ENCODE measurements at places on chromosomes 7 and 10.

DNA sequence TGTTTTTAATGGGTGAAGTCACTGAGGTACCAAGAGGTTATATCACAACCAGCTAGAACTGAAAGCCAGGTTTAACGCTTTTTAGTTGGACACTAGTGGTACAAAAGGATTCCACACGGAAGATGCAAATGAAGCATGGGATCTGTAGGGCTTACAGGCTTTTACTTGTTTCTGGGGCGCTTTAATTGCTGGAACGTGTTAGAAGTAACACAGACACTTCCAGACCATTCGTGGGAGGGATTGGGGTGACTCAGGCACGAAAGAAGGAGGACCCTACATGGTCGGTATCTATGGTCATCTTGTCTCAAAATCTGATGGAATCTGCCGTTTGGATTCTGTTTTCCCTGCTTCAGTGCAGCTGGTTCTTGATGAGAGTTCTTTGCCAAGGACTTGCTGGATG lies 1.0 kb downstream of the YKT6 start:
- DNase-seq = no peak

DNA sequence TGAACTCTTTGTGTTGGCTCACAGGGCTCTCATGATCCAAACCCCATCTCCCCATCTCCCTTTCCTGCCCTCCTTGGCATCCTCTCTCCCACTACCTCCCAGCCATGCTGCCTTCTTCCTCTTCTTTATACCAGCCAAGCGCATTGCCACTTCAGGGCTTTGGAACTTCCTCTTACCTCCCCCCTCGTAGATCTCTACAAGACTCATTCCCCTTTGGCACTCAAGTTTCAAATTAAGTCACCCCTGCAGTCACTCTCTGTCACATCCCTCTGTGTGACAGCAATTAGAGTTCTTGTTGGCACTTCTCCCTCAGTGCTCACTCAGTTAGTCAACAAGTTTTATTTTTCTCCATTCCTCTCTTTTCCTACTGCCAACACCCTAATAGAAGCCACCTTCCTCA lies 20.8 kb upstream of the NRP1 start:
- DNase-seq = no peak

DNA sequence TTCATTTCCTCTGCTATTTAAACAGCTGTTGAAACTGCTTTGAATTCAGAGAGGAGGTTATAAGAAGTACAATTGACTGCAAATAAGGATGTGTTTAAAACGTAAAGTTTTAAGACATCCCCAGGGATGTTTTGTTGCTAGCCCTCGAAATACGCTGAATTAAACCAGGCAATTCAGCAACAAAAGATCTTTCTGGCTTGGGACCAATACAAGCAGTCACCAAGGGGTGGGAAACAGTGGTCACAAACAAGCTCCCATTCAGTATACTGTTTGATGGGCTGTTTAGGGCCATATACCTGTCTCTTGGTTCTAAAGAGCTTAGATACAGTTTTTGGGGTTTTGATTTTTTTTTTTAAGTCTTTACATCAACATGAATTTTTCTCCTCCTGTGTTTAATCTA lies 446.3 kb upstream of the POT1 start:
- no peak for DNase-seq

DNA sequence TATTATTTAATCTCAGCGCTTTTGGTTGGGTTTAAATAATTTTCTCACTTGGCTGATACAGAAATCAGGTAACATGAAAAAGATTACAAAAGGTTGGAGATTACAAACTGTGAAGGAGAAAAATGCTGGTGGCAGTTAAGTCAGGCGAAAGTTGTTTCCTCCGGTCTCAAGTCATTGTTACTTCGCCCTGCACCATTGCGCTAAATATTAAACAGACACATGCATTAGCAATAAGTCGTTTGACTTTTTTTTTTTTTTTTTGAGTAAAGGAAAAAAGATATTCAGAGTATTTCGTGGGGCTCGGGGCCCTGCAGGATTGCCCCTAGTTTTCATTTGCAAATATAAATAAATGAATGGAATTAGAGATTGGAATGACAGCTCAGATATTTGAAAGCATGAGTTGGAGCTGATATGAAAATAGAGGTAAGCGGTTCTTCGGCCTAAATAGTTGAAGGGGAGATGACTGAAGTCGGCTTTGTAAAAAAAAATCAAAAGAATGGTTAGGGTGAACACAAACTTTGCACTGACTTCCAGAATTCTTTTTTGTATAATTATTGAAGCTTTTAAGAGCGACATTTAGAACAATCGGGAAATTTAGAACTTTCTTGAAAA lies 914 bp downstream of the SDHAF3 start:
- DNase-seq = no peak

DNA sequence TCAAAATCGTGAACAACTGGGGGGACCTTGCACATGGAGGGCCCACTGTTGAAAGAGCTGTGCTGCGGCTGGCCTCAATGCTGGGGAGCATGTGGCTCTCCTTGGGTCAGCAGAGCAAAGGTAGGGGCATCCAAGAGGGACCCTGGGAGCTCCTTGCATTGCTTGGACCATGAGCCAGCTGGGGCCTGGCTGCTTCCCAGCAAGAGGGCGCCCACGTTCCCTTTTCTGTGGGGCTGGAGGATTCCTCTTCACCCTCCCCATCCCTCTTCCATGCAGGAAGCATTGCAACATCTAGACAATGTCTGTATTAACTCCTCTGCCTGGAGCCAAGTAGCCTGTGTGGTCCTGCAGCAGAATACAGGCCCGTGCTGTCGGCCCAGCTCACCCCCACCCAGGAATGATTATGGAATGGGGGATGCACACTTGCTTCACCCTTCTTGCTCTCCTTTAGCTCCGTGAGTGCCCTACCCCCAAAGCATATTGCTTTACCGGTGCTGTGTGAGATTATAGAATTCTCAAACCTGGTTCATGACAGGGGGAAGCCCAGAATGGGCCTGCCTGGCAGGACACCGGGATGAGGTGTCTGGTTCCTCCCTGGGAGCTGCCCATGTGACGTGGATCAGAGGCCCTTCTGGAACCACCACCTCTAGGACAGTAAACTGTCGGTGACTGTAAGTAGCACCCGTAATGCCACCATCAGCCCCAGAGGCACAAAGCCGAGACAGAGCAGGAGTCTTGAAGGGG lies 61.9 kb downstream of the SYPL1 start:
- no peak for DNase-seq

GRCh38 chr7:23544913-23545354 lies 13.2 kb upstream of the TRA2A start:
- DNase-seq = no peak

- DNase-seq = no peak
Observed at GRCh38 chr7:151351967-151352366, 10.4 kb downstream of the NUB1 start.

DNA sequence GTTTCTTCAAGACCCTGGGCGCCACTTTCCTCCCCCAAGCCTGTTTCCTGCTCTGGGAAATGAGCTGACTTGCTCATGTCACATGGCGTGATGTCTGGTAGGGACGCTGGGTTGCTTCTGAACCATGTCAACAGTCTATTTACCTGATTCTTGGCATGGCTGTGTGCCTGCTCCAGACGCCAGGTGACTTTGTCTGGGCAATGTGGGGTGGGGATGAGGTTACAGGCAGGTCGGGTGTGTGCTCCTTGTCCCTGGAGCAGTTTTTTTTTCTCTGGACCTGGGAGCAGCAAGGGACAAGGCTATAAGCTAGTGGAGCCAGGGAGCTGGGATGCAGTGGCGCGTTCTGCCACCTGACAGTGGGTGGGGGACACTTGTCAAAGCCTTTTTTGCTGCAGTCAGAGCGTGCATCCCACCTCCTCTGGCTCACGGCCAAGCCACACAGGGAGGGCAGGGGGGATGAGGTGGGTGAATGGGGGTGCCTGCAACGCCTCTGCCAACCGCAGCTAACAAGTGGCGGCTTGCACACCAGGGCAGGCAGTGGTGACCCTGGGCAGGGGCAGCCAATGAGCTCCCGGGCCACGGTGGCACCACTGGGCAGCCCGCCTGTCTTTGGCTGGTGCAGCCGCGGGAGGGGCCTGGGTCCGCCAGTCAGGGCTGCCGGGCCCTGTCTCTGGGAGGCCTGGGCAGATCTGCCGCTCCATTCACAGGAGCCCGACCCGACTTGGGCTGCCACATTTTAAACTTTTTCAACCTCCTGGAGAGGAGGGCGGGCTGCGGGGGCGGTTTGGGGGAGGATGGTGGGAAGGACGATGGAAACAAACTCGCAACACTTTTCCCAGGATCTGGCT lies 22.9 kb downstream of the DNAJB12 start:
- peak; percentile 99 for DNase-seq

GRCh38 chr10:126177417-126178030 lies 210.8 kb downstream of the ADAM12 start:
- no peak for DNase-seq

DNA sequence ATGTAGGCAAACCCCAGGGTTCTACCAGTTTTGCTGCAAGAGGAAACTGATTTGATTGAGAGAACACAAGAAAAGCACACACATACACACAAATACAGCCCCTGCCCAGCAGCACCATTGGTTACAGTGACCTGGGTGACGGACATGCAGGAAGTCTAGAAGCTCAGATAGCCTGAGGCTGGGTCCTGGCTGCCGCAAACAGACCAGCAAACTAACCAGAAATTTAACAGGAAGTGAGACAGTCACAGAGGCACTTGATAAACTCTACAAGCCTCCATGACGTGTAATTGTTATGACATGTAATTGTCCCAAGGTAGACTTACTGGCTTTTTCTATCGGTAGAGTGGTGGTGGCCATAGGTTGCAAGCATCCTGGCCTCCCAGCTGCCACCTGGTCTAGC lies 58.9 kb downstream of the PRKAR2B start:
- DNase-seq = no peak

GRCh38 chr7:92806496-92806895 lies 29.9 kb downstream of the CDK6 start:
- DNase-seq = no peak

DNA sequence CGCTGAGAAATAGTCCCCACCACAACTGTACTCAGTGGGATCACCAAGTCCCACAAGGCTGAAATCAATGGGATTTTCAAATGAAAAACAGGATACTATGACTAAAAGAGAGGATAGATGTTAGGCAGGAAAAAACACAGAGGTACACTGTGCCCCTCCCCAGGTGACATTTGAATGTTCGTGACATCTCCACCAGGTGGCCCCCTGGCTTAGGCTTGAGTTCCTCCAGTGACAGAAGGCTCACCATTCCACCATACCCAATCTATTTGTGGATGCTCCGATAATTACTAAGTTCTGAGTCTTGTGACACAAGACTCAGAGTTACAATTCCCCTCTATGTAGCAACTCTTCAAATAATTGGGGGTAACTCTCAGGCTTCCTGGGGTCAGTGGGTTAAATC lies 77.5 kb upstream of the KCNMA1 start:
- DNase-seq = no peak

DNA sequence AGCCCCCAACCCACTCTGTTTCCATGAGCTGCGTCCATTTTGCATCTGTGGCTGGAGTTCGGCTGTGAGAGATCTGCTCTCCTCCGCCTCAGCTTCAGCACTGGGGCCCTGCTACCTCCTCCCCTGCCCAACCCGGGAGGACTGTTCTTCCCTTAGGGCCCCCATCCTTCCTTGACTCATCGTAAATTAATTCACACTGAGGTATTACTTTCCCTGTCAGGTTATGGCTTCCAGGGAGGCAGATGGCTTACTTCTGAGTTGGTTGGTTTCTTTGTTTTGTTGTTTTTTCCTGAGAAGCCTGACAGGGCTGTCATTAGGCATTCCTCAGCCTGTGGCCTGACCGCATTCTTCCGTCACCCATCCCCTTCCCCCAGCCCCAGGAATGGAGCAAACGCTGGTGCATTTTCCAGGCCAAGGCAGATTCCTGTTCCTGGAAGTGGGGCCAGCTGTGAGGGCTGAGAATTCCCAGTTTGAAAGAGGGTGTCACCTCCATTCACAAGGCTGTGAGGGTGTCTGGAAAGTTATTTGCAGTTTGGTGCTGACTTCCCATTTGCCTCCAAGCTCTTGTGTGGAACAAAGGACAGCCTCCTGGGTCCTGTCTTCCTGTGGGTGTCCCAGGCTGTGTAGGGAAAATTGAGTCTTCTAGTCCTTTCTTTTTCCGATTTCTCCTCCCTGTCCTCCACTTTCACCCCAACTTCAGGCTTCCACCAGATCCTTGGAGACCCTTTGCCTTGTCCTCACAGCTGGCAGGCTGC lies 11.7 kb downstream of the CPA5 start:
- DNase-seq = no peak

DNA sequence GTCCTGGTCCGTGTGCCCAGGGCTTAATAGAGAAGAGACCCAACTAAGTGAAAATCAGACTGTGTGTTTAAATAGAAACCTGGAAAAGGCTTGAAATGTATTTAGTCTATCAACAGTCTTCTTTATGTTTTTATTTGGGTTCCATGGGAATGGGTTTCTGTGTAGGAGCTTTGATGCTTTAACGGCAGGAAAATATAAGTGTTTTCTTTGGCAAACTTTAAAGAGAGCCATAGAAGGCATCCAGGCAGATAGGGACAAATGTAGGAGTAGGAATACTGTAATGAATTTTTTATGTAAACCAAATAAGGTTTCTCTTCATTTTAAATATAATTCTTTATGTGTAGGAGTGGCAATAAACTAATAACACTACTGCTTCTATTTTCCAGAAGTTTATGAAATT lies 989.0 kb downstream of the GATA3 start:
- no peak for DNase-seq

- peak; percentile 8 for DNase-seq
Observed at GRCh38 chr7:98387544-98388226, 13.2 kb downstream of the BAIAP2L1 start.

DNA sequence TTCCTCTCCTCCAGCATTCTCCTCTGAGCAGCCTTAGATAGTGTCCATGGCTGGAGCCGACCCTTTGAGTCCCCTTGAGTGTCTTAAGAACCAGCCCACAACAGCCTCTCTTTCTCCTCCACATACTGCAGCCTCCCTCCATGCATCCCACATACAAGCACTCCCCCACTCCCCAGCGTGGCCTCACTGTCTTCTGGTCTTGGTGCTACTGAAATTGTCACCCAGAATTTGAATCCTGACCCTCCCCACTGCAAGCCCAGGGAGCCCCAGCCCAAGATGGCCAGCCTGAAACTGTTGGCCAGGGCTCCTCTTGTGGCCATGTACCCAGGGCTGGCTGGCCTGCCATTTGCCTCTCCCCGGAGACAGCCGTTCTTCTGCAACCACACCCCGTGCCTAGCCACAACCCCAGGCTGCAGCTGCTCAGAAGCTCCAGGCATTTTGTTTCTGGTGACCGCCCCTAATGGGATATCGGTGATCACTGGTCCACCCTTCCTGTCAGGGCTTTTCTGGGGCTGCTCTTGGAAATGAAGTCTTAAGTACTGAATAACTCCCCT lies 18.8 kb upstream of the SH2D4B start:
- peak; percentile 77 for DNase-seq

DNA sequence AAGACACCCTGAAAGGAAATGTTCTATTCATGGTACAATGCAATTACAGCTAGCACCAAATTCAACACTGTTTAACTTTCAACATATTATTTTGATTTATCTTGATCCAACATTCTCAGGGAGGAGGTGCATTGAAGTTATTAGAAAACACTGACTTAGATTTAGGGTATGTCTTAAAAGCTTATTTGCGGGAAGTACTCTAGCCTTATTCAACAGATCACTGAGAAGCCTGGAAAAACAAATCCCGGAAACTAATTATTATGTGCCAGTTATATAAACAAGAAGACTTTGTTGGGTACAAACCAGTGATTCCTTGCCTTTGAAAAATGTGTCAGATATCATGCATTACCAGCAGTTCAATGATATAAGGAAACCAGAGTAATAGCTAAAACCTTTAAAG lies 160.1 kb downstream of the CFTR start:
- DNase-seq = no peak

GRCh38 chr10:86349940-86350630 lies 16.5 kb downstream of the GRID1 start:
- peak; percentile 59 for DNase-seq

GRCh38 chr10:113053091-113053490 lies 103.0 kb downstream of the TCF7L2 start:
- DNase-seq = no peak

Data from spleen (tissue), 13 donors.